ENCODE measurements at places on chromosomes 5 and 9.

GRCh38 chr5:32828492-32828891, 117.4 kb downstream of the NPR3 start:
- DNase-seq: no peak

- DNase-seq: no peak
Observed at GRCh38 chr5:122173474-122174415, 44.4 kb downstream of the ZNF474 start.

DNA sequence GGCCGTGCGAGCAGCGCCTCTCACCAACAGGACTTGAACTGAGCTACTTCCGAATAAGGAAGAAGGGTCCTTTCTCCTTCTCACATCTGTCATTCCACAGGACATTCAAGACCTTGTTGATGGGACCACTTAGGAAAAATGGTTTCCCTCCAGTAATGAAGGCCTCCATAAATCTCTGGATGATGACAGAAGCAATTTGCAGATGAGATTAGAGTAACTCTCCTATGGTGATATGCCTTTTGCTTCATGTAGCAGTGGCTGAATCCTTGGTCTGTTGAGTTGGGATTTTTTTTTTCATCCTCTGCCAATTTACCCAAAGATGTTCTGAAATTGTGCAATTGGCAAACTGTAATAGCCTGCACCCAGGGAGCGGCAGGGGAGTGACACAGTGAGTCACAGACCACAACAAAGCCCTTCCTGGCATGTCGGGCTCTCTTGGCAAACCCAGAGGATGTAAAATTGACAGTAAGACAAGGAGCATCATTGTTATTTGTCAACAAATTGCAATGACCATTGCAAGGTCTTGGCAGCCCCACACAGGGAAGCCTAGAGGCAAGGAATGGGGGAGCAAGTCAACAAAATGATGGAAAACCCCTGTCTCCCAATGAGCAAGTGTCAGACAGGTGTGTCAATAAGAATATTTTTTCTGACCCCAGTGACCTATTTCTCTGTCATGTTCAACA, 275.9 kb downstream of the ACTL7B start:
- DNase-seq: no peak

- no peak for DNase-seq
Observed at GRCh38 chr9:28445211-28445610, 871.9 kb upstream of the C9orf72 start.

GRCh38 chr5:181098762-181099601, 32.0 kb downstream of the OR2V1 start:
- DNase-seq: no peak

- no peak for DNase-seq
Observed at GRCh38 chr5:54115735-54116403, 194.5 kb downstream of the ARL15 start.

DNA sequence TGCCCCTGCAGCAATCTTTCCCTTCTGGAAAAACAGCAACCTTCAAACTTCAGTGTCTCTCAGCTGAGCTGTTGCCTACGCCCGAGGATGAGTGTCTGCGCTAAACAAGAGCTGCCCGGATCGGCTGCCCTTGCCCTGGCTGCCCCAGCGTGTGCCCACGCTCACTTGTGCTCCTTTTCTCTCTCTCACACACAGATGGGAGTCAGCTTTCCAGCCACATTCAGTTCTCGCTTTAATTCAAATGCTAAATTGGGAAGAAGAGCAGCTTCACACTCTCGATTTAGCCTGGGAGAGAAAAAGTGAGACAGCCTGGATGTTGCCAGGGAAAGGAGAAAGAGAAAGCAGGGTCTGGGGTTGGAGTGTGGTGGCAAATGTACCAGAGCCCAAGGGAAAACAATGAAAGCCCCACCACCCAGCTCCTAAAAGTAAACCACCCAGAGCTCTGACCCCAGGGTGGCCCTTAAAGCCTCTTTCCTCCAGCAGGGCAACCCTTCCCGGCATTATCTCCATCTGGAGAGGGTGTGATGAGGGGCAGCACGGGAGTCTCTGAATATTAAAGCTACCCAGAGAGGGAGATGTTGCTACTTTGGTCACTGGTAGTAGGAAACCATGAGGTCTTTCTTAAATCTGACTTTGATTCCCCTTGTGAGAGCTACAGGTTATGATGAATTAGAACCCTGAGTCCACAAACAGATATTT, 9.9 kb upstream of the EGR1 start:
- DNase-seq: no peak

All from activated naive CD4-positive, alpha-beta T cell treated with anti-CD3 and anti-CD28 coated beads, Interleukin-2, amount 10 ng/mL, durations not matched to agents 7 days and 5 days (primary cell).